Erythroblast (primary cell): ENCODE measurements at places on chromosomes 3 and 15.

DNA sequence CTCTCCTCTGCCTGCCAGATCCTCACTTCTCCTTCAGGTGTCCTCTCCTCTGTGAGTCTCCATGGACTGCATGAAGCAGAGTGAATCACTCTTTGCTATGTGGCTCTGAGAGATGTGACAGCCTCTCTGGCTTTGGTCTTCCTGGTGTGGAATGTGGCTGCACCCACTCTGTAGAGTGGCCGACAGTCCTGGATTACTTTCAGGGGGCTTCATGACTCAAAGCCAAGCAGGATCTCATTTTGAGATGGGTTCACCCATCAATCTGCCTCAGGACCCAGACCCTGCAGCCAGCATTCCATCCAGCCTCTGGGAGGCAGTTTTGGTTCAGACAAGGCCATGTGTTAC, 221.9 kb upstream of the LYSMD4 start:
- DNase-seq, result no peak

GRCh38 chr3:171284308-171285075, 175.7 kb downstream of the TNIK start:
- no peak for DNase-seq

DNA sequence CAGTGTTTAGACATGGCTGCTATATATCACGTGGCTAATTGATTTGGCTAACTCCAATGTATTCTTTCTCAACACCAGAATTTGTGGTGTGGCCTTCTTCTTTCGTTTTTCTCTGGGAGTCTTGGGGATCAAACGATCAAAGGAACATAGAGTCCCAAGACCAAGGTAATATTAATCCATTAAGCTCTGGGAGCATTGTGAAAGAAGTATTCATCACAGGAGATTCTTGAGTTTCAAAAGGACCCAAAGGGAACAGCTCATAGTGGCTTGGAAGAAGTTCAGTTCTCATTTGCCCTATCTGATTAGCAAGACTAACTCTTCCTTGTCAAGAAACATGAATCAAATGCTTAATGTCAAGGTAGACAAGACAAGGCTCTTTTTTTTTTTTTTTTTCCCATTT, 32.9 kb upstream of the TICRR start:
- no peak for DNase-seq

DNA sequence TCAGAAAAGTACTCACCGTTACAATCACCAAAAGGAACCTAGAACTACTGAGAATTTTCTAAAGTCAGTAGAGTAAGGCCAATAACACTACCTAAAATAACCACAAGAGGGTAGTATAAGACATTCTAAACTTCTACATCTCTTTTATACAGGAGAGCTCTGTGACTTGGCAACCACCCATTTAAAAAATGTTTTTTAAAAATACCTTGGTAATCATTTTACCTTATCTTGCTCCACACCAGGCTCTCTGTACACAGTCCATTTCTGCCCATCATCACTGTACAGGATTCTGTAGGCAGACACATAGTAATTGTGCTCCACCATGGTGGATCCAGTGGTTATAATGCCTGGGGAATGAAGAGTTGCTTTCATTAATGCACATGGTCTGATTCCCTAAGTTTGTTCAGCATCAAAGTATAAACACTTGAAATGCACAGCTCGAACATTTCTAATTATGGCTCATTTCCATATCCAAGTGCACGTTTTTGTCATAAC, 54.5 kb downstream of the ST3GAL6 start:
- peak; percentile 76 for DNase-seq

GRCh38 chr3:66435989-66436388, 64.8 kb downstream of the LRIG1 start:
- no peak for DNase-seq

GRCh38 chr15:73927476-73928240, 1.4 kb downstream of the LOXL1 start:
- DNase-seq, result peak; percentile 24

GRCh38 chr3:6516143-6516542, 344.8 kb upstream of the GRM7 start:
- no peak for DNase-seq

- no peak for DNase-seq
Measured at GRCh38 chr15:42131826-42132806, 24.3 kb downstream of the PLA2G4F start.
